Upper lobe of right lung (tissue), 1 donor: ENCODE measurements at places on chromosomes 3 and 15. TPM values are rescaled to one million over a fixed set of nuclear protein-coding genes. Genes with fewer than 3 reads are reported as not detected.
A peak's percentile ranks its signal among the peaks of the same experiment; 100 is the strongest.

SV2B gene
- total RNA-seq: 0.87 TPM

ALPK3 gene
- total RNA-seq: 21.0 TPM

GRAMD2A gene
- 27.4 TPM for total RNA-seq

GALK2 gene
- total RNA-seq: 38.2 TPM

KBTBD8 gene
- total RNA-seq: 6.0 TPM

GRCh38 chr3:160697637-160698380 is 20.8 kb downstream of the ARL14 start:
- DNase-seq: no peak

DNA sequence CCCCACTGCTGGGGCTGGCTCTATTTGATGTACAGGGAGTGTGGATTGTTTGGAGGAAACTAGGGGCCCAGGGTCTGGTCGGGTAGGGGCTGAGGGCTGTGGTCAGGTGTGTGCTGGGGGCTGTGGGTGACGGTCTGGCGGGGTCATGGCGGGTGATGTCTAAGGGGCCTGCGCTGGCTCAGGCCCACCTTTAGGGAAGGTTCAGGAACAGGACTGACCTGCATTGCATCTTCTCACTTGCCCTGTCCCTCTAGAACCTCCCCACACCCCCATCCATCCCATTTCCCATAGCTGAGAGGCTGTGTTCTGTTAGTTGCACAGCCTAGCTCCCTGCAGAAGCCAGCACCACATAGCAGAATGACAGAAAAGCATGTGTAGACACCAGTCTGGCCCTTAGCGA is 39.1 kb downstream of the SCN5A start:
- peak; percentile 46 for DNase-seq

GRCh38 chr15:60804551-60804950 is 325.6 kb upstream of the ICE2 start:
- DNase-seq: no peak

- no peak for DNase-seq
Observed at GRCh38 chr3:122646146-122646988, 34.3 kb upstream of the PARP14 start.

DNA sequence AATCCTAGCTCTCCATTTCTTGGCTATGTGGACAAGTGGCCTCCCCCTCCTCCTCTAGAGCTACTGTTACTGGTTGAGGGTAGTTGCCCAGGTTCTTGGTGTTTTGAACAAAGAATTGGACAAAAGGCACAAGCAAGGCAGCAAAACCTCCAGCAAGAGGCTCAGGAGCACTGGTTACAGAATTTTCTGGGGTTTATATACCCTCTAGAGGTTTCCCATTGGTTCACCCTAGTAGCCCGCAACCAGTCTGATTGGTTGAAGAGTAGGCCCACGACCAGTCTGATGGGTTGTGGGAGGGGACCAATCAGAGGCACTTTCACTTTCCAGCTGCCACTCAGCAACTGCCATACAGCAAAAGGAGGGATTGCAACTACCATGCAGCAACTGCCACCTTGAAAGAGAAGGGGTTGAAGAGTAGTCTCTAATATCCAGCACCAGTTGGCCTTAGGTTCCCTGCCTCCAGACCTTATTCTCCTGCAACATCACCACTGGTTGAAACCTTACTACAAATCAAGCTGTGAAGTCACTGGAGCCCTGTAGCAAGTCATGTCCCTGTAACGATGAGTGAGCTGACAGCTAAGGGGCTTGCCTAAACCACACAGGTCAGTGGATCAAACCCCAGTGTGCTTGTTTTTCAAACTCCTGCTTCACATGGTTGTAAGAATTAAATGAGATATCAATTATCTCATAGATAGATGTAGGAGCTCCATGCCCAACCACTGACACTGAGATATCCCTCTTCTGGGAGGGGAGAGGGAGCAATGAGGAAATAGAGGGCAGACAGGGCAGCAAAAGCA is 2.9 kb upstream of the C15orf39 start:
- no peak for DNase-seq

DNA sequence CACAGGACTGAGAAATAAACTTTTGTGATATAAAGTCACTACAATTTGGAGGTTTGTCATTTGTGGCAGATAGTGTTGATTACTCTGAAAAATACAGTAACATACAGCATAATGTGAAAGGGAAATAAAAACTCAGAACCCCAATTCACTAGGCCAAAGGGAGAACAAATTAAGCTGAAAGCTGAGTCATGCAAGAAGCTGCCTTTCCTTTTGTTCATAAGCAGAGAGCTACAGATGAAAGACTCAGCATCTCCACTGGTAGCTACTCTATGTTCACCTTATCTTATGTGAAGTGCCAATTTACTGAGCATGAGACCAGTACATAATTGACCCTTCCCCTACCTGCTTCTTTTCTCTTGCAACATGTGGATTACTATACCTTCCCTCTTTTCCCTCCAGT is 19.3 kb upstream of the SLTM start:
- no peak for DNase-seq

DNA sequence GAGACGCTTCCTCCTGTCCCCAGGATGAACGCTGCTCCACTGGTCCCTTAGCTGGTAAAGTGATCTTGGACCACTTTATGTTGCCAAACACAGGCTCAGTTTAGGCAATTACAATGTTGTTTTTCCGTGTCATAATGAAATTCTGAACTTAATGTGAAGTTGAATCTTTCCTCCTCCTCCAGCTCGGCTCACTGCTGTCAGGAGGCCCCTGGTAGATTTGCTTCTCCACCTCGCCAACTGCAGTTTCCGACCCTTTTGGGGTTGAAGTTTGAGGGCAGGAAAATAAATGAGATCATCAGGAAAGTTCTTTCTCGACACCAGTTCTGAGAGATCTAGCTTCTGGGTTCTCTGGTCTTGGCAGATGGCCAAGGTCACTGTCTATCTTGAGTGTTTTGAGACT is 27.8 kb downstream of the CFAP161 start:
- DNase-seq: no peak

DNA sequence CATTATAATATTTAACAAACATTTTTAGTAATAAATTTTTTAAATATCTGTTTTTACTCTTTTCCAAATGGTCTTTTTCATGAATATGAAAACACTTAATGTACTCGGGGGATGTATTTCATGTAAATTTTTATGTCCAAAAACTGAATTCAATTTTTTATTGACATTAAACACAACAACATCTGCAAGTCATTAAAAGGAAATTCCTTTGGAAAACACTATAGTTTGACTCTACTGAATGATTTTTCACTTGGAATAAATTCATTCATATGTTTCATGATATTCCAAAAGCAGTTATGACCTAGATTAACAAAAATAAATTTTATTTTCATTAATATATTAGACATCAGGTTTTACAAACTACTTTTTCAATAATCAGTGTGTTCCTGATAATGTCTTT is 239.8 kb upstream of the AGTR1 start:
- no peak for DNase-seq

DNA sequence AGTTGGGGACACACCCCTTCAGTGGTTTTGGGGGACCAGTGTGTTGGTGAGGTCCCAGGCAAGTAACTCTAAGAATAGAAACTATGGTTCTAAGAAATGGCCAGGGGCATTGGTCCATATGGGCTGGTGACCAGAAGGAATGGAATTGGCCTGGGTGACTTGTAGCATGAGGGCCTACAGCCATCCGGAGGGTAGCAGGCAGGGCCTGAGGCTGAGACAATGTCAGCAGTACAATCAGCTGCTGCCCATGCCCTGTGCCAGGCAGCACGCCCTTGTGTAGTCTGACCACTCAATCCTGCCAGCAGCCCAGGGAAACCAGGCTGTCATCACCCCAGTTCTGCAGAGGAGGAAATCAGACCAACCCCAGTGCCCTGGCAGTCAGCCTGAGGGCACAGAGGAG is 100.6 kb downstream of the DNAJB8 start:
- DNase-seq: no peak
